T-helper 2 cell (primary cell): ENCODE measurements at places on chromosomes 16 and 17.
A peak's percentile ranks its signal among the peaks of the same experiment; 100 is the strongest.

GRCh38 chr17:62702746-62703260, 75.3 kb downstream of the MRC2 start:
- no peak for DNase-seq

DNA sequence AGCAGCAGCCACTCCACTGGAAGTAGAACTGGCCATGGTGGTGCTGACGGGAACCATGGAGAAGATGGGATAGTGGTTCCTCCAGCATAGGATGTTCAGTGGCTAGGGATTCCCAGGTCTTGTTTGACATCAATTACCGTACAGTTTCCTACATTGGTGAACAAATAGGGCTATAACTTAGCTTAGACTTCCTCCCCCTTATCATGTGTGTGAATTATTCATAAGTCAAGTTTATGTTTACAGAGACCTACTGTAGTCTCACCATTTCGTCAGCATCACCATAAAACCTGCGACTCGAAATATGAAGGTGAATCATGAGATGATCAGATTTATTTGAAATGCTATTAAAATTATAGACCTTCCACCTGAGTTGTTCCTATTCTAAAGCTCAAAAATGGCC, 1.2 kb downstream of the KRTAP2-3 start:
- DNase-seq, result no peak

- DNase-seq, result no peak
Measured at GRCh38 chr17:15398291-15398690, 56.9 kb upstream of the TEKT3 start.

DNA sequence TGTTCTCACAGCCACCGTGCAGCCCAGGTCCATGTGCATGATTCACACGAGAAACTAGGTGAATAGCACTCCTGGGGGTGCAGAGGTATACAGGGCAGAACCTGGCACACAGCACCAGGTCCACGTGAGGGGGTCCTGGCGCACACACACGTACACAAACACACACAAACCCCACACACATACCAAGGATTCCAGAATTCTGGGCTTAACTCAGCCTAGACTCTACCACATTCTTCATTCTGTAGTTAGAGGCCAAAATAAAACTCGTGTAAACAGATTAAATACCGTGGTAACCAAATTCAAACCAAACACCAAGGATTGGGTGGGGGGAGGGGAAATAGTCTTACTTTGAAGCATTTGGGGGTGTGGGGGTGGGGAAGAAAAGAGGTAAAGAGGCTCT, 58.5 kb downstream of the XYLT1 start:
- DNase-seq, result no peak

- DNase-seq, result no peak
Measured at GRCh38 chr17:1462164-1463112, 6.4 kb upstream of the CRK start.

DNA sequence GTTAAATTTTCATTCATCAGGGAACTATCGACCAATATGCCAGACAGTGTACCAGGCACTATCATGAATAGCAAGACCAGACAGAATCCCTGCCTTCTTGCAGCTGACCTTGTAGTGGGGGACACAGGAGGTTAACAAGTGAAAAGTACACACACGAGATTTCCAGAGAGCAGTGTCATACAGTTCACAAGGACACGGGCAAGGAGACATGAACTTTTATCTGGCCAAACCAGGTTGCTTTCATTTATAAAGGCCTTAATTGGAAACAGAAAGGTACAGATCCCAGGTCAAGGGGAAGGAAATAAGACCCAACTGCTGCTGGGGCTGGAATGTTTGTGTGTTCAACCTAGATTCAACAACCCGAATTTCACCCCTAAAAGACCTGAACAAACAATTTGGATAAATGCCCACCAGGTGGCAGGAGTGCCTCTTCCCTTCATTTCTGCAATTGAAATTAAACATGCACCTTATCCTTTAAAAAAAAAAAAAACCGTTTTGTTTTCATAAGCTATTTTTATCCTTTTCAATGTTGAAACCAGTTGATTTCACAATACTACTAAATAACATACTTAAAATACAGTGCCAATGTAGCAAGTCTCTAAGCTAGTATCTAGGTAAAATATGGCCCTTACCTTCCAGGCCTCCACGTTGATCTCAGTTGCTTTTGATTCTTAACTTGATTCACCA, 65.9 kb downstream of the EMP2 start:
- peak; percentile 19 for DNase-seq

GRCh38 chr17:5210091-5210490, 18.4 kb upstream of the ZNF594 start:
- DNase-seq, result no peak

DNA sequence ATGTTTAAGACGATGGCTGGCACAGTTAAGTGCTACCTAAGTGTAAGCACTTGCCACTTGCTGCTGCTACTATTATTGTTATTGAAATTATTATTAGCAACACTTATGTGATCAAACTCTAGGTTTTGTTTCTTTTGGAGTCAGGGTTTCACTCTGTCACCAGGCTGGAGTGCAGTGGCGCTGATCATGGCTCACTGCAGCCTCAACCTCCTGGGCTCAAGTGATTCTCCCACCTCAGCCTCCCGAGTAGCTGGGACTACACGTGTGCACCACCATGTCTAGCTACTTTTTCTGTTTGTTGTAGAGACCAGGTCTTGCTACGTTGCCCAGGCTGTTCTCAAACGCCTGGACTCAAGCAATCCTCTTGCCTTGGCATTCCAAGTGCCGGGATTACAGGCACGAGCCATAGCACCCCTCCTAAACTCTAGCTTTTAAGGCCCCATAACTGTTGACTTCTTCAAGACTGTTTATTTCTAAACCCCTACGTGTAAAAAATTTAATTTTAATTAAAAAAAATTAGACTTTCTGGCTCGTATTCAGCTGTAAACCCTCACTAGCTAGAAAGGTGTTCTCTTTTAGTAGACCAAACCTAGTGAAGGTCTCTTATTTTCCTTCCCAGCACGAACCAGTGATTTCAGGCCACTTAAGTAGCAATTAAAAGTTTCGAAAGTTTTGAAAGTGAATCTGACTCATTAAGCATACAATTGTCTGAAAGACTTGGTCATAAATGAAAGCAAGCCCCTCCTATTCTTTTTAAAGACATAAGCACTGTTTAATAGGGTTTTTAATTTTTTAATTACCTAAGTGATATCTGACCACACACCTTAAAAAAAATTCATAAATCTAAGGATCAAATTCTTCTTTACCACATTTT, 11.7 kb upstream of the SCNN1B start:
- peak; percentile 17 for DNase-seq

GRCh38 chr16:50213939-50214519, 52.3 kb upstream of the ADCY7 start:
- DNase-seq, result peak; percentile 61

- no peak for DNase-seq
Measured at GRCh38 chr16:66023481-66023880, 343.0 kb upstream of the CDH5 start.

GRCh38 chr16:29650771-29651170, 12.3 kb upstream of the SPN start:
- DNase-seq, result no peak

DNA sequence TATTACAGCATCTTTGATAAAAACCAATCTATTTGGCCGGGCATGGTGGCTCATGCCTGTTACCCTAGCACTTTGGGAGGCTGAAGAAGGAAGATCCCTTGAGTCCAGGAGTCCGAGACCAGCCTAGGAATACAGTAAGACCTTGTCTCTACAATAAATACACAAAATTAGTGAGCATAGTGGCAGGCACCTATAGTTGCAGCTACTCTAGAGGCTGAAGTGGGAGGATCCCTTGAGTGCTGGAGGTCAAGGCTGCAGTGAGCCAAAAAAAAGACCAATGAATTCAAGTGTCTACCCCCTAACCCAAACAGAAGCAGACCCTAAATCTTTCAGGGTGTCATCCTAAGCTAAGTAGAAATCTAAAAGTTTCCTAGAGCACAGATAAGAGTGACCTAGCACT, 7.3 kb upstream of the MEIOC start:
- no peak for DNase-seq

DNA sequence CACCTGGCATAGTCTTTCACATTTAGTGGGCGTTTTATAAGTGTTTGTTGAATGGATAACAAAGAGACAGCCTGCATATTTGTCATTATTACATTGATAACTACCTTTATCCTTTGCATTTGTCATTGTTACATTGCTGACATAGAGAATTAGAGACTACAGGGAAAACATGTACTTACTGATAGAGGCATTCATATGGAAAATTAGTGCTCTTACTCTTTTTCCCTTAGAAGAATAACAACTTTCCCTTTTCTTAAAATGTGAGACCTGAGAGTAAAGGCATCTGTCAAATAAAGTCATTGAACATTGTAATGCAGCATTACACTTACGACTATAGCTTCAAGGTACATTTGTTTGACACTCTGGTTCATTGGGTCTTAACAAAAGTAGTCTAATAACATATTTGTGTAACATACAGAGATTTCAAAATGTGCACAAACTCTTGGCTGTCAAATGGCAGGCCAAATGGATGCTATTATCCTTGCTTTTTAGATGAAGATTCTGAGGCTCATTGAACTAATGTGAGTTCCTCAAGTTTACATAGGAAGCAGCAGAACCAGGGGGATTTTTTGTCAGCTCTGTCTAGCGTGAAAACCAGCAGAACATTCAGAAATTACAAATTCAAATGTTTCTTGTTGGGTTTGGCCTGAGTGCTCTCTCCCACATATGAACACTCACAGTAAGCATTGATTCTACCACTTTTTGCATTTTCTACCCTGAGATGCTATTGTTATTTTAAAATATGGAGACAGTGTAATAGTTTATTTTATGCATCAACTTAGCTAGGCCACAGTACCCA, 28.5 kb downstream of the SMIM36 start:
- no peak for DNase-seq

DNA sequence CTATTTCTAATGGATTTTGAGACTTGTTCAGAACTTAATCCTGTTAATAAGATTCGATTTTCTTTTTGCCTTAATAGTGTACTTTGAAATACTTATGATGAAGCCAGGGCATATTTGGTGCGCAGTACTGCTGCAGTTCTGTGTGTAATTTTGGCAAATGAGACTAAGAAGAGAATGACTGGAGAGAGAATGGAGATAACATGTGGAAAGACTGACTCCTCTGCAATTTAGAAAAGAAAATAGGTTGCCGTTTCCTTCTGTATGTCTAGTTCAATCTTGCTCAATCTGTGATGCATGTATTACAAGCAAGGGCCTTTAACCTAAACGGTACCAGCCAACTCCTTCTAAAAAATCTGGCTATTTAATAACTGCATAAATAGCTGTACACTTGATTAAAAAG, 285.1 kb upstream of the CDH11 start:
- no peak for DNase-seq

GRCh38 chr17:40558890-40559563, 6.2 kb downstream of the CCR7 start:
- no peak for DNase-seq

DNA sequence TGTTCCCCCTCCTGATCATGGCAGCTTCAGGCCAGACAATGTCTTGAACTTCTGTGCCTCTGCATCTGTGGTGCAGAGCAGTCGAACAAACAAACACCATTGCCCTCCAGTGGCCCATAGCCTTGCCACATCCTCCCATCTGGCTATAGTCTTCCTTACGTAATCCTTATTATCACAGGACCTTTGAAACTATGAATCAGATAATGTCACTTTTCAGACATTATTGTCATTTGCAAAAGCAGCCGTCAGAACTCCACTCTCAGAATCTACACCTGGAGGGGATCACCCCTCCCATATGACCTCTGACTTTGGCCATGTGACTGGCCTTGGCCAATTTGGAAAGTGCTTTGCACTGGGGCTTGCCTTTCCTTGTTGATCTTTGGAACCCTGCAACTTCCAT, 387.3 kb downstream of the MAF start:
- DNase-seq, result no peak

- peak; percentile 26 for DNase-seq
Measured at GRCh38 chr17:4715063-4715744, 4.8 kb downstream of the ARRB2 start.

GRCh38 chr16:58177353-58177710, 20.6 kb downstream of the CSNK2A2 start:
- no peak for DNase-seq

DNA sequence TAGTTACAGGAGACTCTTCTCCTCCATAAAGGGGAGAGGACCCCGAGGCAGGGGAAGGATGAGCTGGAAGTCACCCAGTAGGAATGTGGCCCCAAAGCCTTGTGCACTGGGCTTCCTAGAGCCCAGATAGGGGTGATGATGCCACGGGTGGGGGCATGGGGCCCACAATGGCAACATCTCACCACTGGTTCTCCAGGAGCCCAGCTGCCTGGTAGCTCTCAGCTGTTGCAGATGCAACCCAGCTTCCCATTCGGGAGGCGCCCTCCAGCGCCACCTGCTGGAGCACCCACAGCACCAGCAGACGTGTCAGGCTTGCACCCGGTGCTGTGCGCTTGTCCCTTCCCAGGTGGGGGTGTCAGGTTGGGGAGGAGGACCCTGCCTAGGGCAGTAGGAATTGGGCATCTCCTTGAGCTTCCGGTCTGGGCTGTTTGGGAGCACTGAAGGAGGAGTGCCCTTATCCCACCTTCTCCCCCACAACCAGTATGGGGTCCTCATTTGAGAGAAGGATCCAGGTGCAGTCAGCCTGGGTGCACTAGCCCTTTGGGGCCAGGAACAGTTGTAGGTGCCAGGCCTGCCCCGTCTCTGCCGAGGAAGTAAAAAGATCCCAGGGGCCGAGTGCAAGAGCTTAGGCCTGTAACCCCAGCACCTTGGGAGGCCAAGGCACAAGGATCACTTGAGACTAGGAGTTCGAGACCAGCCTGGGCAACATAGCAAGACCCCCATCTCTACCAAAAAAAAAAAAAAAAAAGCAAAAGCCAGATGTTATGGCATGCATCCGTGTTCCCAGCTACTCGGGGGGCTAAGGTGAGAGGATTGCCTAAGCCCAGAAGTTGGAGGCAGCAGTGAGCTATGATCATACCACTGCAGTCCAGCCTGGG, 14.4 kb downstream of the CDIPT start:
- DNase-seq, result peak; percentile 73

- no peak for DNase-seq
Measured at GRCh38 chr16:54112451-54113206, 174.0 kb downstream of the IRX3 start.

GRCh38 chr17:40598619-40599467, 33.6 kb upstream of the CCR7 start:
- DNase-seq, result no peak

GRCh38 chr17:41402161-41402560, 4.8 kb upstream of the KRT31 start:
- DNase-seq, result no peak

DNA sequence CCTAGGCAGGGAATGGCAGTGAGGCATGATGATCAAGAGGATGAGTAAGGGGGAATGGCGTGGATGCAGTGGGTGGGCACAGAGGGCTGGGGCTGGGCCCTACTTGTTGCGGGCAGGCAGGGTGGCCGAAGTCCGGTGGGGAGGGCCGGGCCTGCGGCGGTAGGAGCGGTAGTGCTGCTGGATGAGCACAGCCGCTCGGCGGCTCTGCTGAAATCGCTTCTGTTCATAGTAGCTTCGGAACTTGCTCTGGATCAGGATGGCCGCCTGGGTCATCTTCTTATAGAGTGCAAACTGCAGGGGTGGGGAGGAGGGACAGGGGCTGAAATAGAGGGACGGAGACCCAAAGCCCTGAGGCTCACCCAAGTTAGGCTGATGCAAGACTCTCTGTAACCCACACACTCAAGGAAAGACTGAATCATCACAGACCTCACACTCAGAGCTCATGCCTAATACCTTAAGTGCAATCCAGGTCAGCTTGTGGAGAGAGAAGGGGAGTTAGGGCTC, 1.5 kb upstream of the SPAG7 start:
- no peak for DNase-seq
